GM13977 (cell line): ENCODE measurements at places on chromosomes 12 and 14.

DNA sequence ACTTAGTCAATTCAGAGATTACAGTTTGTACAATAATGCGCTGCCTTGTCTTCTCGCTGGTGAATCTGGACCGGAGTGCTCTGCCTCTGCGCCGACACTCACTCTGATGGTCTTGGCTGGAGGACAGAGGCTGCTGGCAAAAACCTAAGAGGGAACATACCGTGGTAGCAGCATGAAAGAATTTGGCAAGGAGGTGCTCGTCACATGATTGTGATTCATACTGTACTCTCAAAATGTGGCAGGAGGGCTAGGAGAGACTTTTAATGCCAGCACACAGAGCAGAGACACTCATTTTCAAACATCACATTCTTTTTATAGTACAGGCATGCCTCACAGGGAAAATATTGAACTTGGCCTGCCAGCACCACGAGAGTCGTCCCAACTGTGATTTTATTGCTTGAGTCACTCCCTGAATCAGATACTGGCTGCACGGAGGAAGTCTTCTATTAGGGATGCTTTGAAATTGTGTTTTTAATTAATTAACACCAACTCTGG lies 67.8 kb downstream of the HMGA2 start:
- DNase-seq: no peak

DNA sequence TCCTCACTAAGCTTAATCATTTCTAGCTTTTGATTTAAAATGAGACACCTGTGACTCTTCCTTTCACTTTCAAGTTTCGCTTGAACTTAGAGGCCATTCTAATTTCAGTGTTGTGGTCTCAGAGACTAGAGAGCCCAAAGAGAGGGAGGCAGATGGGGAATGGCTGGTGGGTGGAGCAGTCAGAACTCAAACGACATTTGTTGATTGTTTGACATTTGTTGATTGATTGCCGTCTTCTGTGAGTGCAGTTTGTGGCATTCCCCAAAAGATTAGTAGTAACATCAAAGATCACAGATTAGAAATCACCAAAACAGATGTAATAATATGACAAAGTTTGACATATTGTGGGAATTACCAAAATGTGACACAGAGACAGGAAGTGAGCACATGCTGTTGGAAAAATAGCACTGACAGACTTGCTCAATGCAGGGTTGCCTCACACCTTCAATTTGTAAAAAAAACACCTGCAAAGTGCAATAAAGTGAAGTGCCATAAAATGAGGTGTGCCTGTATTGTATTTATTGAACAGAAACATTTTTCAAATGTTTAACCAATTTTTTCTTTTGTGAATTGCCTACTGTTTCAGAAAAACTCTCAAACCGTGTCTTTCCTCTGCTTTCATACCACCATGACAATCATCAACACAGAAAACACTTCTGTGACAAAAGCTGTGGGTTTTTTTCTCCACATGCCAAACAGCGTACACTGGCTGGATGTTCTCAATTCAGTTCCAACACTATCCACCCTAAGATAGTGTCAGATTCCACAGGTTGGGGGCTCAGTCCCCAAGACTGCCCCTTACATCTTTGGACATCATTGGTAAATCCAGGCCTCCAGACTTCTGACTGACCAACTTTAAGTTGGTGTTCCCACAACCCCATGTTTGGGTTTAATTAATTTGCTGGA lies 376.3 kb upstream of the RGS6 start:
- peak; percentile 42 for DNase-seq

DNA sequence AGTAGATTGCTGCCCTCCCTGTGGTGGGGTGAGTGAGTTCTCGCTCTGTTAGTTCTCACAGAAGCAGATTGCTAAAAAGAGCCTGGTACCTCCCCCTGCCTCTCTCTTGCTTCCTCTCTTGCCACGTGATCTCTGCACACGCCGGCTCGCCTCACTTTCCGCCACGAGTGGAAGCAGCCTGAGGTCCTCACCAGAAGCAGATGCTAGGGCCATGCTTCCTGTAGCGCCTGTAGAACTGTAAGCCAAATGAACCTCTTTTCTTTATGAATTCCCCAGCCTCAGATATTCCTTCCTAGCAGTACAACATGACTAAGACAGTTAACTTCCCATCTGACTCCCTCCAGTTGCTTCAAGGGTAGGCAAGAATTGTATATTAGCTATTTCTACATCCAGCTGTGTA lies 76.2 kb downstream of the ETV6 start:
- no peak for DNase-seq

GRCh38 chr12:64621257-64621942 lies 11.1 kb downstream of the RASSF3 start:
- peak; percentile 58 for DNase-seq

GRCh38 chr12:131106349-131106941 lies 152.7 kb downstream of the ADGRD1 start:
- no peak for DNase-seq

DNA sequence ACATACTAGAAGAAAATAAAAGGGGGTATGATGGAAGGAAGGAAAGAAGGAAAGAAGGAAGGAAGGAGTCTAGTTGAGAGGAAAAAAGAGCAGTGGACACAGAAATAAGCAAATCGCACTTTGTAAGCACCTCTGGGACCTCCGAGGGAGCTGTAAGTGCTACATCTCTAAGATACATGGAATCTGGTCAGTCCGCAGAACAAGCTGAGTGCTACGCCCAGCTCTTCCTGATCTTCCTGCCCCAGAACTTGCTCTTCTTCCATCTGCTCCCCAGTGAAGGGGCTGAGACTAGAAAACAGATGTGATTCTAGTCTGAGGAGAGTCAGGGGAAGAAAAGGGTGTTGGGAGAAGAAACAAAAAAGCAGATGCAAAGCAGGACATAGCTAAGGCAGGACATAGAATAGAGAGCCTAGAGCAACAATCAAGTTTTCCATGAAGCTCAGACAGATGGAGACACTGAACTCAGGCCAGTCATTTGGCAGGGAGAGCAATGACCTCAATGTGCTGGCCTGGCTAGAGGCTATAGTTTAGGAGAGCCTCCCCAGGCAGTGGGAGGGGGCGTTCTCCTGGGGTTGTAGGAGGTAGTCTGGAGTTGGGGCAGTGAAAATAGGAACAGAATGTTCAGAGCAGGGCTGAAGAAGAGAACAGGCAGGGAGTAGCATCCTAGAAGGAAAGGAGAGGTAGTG lies 1.7 kb upstream of the MFAP5 start:
- DNase-seq: no peak

GRCh38 chr12:9367201-9367600 lies 159.0 kb upstream of the PZP start:
- no peak for DNase-seq

- no peak for DNase-seq
Observed at GRCh38 chr14:70052990-70053389, 135.8 kb downstream of the SLC8A3 start.

- no peak for DNase-seq
Observed at GRCh38 chr14:69928111-69928523, 48.9 kb downstream of the SMOC1 start.

- DNase-seq: peak; percentile 50
Observed at GRCh38 chr12:111268738-111269572, 99.9 kb downstream of the PHETA1 start.

- DNase-seq: peak; percentile 58
Observed at GRCh38 chr14:51248016-51248987, 8.3 kb downstream of the TMX1 start.
